WTC11 (cell line): ENCODE measurements at places on chromosomes 5 and 9.
A peak's percentile ranks its signal among the peaks of the same experiment; 100 is the strongest.

DNA sequence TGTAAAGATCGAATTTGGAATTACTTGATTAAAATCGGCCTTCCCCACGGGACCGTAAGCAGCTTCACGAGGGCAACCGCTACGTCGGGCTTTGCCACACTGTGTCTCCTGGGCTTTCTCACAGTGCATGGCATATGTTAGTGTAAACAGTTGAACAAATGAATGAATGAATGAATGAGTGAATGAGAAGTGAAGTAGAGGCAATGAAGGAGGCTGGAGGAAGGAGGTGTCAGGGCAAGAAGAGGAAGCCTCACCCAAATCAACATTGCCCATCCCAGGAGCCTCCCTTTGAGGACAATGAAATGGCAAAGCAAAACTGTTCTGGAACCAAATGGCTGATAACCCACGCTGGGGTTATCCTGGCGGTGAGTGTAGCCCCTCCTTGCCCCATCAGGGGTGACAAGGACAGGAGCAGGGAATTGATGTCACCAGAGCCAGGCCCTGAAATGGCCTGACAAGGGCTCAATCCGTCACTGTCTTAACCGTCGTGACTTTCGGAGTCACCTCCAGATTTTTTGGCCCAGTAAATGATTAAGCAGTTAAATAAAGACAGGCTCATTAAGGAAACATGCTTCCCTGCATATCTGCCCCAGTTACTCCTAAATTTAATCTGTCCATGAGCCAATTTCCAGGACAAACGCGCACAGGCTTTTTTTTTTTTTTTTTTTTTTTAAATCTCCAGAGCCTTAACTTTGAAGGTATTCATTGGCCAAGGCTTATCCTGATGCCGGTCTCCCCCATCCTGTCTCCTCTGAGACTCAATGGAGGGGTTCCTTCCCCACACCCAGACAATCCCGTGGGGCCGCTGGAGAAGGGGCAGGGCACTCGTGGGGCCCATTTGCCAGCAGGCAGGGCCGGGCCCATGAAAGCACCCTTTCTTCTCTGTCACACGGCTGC is 88.4 kb upstream of the BOD1 start:
- no peak overlapping the region for H3K27ac ChIP-seq
- no peaks in the 10 kb centered on the region for H3K27me3 ChIP-seq
- DNase-seq, result no peak
- peaks cover 20% of the 10 kb centered on the region for H3K4me1 ChIP-seq

GRCh38 chr5:91927439-91927838 is 544.3 kb upstream of the ARRDC3 start:
- H3K36me3 ChIP-seq, result no peaks in the 10 kb centered on the region
- no peak overlapping the region for H3K4me3 ChIP-seq
- H3K27ac ChIP-seq, result no peak overlapping the region
- no peak for DNase-seq
- no peaks in the 10 kb centered on the region for H3K27me3 ChIP-seq
- H3K4me1 ChIP-seq, result peaks cover 15% of the 10 kb centered on the region

DNA sequence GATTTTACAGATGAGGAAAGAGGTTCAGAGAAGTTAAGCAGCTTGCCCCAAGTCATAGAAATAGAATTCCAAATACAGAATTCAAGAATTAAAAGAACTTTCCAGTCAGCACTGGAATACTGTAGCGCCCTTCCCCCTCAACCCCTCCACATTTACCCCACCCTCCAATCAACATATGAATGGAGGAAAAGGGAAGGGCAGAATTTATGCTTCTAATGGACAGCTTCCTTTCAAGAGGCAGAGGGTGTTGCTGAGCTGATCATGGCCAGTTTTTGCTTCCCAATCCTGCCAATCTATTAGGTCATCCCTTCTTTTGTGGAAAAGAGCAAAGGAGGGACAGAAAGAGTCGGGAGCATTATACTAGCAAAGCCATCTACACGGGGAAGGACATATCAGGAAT is 39.1 kb upstream of the ANKRD31 start:
- H3K4me1 ChIP-seq, result peaks cover 34% of the 10 kb centered on the region
- H3K27me3 ChIP-seq, result peaks cover 9% of the 10 kb centered on the region
- peak overlapping the region; percentile 41; the same call in 1 of the 2 replicates for H3K4me3 ChIP-seq
- H3K36me3 ChIP-seq, result peaks cover 25% of the 10 kb centered on the region
- no peak for DNase-seq

GRCh38 chr5:150105928-150106615 is 19.7 kb upstream of the CSF1R start:
- H3K27ac ChIP-seq, result no peak overlapping the region
- H3K4me1 ChIP-seq, result 0 out of 2 replicates have a peak, but pooled peaks cover 2% of the 10 kb centered on the region
- DNase-seq, result no peak
- H3K4me3 ChIP-seq, result no peak overlapping the region
- no peaks in the 10 kb centered on the region for H3K27me3 ChIP-seq

DNA sequence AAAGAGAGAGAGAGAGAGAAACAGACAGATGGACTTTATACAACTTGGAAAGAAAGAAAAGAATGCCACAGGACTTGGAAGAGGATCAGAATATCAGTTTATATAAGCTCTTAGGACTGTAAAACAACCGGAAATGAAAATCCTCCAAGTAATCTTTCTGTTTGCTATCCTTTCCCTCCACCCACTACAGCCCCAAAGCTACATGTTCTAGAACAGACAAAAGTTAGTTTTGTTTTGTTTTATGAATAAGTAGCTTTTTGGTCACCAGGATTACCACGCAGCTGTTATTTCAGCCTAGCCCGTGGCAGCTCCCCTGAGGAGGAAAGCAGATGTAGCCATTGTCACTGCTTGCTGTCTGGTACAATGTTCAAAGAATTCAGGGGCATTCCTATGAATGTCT is 66.6 kb downstream of the SH3TC2 start:
- H3K4me3 ChIP-seq, result no peak overlapping the region
- H3K36me3 ChIP-seq, result no peaks in the 10 kb centered on the region
- no peak for DNase-seq
- no peak overlapping the region for H3K27ac ChIP-seq
- H3K4me1 ChIP-seq, result peaks cover 4% of the 10 kb centered on the region

DNA sequence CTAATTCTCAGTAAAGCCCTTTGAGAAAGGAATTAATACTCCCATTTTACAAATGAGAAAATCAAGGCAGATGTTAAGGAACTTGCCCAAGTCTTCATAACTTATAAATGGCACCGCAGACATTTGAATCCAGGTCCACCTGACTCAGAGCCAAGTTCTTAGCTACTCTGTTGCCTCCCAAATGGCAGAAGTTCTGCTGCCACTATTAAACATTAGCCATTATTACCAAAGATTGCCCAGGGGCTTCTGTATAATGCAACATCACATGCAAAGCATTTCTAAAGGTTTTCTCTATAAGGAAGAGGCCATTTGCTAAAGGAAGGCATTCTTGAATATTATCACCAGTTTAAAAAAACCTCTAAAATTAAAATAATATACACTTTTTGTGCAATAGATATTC is 28.3 kb downstream of the TPD52L3 start:
- H3K27me3 ChIP-seq, result no peaks in the 10 kb centered on the region; the same call in 1 of the 2 replicates
- H3K27ac ChIP-seq, result no peak overlapping the region
- DNase-seq, result no peak
- H3K36me3 ChIP-seq, result no peaks in the 10 kb centered on the region
- peaks cover 7% of the 10 kb centered on the region for H3K4me1 ChIP-seq

GRCh38 chr9:120177121-120177520 is 402.8 kb downstream of the CDK5RAP2 start:
- peaks cover 9% of the 10 kb centered on the region for H3K27me3 ChIP-seq
- no peak overlapping the region for H3K4me3 ChIP-seq
- H3K4me1 ChIP-seq, result no peaks in the 10 kb centered on the region
- no peak overlapping the region for H3K27ac ChIP-seq
- no peaks in the 10 kb centered on the region for H3K36me3 ChIP-seq
- DNase-seq, result no peak

DNA sequence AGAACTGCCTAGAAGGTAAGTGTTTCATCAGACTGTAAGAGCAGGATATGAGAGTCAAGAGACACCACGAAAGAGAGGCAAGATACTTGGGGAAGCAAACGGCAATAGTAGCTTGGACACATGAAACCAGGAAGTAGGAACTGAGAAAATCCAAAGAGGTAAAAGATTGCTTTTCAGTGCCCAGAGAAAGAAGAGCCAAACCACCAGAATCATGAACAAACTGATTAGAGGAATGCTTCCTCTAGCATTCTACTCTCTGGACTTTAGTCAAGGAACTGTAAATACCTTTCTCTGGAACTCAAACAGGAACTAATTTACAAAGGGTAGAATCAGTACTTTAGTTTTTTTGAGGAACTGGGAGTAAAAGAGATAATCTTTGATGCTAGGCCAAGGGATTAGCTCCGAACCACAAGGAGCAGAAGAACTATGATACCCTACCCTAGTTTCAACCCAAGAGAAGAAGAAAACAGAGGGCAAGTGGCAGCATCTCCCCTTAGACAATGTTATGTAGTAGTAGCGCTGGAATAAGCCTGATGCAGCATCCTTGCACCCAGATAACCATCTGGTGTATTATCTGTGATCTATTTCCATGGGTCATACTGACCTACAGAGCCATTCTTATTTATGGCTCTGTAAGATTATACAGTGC is 41.3 kb downstream of the EFCAB9 start:
- DNase-seq, result no peak
- no peaks in the 10 kb centered on the region for H3K27me3 ChIP-seq

DNA sequence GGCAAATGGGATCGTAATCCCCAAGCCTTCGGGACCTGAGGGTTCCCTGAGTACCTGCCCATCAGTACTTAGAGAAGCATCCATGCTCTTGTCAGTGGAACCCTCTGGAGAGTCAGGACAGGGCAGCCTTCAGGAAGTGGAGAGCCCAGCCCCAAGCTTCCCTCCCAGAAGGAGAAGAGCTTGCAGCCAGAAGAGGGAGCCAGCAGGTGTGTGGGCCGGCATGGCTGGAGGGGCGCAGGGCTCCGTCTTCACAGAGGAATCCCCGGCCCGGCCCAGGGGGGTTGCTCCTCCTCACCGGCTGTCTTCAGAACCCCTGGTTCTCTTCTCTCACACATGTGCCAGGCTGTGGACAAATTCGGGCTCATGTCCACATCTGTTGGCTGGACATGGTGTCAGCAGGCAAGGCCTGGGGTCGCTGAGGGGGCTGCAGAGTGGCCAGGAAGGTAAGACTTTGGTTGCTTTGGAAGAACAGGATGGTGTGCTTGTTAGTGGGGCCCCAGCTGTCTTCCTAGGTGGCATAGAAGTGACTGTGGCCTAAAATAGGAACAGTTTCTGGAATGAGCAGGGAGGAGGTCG is 58.9 kb upstream of the RXRA start:
- peak; percentile 40 for DNase-seq
- H3K27ac ChIP-seq, result no peak overlapping the region

DNA sequence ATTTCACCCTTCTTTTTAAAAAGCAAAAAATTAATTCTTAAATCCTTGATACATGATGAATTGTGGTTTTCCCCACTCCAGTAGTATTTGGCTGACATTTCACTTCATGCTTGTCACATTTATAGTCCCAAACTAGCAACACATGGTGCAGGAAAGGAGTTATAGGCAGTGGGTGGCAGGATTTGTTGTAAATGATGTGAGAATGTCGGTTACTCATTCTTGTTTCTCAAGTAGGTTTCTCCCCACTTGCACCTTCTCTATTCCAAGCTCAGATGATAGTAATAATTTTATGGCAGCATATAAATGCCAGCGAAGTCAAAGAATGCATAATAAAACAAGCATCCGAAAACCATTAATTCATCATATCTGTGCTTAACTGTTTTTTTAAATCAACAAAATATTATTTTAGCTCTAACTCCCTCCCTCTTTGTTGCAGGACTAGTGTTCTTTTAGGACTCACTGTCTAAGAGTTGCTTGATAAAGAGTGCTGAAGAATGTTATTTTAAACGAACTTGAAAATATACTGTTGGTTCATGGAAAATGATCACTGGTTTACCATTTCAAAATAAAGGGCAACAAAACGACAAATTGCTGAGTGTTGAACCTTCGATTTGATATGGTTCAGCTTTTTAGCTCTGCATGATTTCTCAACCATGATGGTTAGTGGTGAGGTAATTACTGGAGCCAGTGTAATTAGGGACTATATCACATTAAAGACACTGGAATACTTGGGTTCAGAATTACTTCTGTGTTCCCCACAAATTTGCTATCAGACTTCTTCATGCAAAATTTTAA is 88.1 kb upstream of the ADAMTSL1 start:
- H3K4me1 ChIP-seq, result peaks cover 14% of the 10 kb centered on the region
- no peaks in the 10 kb centered on the region for H3K27me3 ChIP-seq
- H3K27ac ChIP-seq, result no peak overlapping the region
- H3K36me3 ChIP-seq, result no peaks in the 10 kb centered on the region
- no peak overlapping the region for H3K4me3 ChIP-seq

GRCh38 chr5:132876020-132876759 is 2.7 kb downstream of the LEAP2 start:
- peaks cover 31% of the 10 kb centered on the region for H3K36me3 ChIP-seq
- no peaks in the 10 kb centered on the region for H3K27me3 ChIP-seq
- H3K4me1 ChIP-seq, result no peaks in the 10 kb centered on the region
- no peak overlapping the region for H3K4me3 ChIP-seq
- H3K27ac ChIP-seq, result no peak overlapping the region
- DNase-seq, result no peak

GRCh38 chr9:12739014-12739652 is 35.7 kb upstream of the LURAP1L start:
- peaks cover 12% of the 10 kb centered on the region; the same call in 1 of the 2 replicates for H3K4me1 ChIP-seq
- no peak for DNase-seq
- H3K27me3 ChIP-seq, result no peaks in the 10 kb centered on the region; the same call in 1 of the 2 replicates
- H3K4me3 ChIP-seq, result no peak overlapping the region
- H3K27ac ChIP-seq, result no peak overlapping the region

DNA sequence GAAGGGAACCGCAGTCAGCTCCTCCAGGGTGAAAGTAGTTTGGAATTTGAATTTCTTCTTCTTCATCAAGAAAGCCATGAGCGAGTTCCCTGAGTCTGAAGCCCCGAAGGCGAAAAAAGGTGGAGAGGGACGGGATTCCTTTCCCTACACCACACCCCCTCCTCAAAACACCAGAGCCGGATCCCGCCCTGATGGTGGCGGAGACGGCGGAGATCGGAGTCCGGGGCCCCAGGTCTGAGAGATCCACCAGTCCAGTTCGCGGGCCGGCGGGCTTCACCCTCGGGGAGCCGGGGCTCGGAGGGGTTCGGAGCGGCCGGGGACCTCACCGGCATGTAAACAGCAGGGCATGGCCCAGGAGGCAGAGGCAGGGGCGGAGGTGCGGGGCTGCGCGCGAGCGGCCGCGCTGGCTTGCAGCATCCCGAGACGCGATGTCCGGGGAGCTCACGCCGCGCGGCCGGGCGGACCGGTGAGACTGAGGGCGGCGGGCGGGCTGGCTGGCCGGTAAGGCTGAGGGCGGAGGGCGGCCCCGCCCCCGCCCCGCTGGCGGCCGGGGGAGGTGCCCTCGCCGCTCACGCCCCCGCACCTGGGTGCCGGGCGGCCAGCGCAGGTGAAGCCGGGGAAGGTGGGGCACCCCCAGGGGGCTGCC is 606 bp downstream of the EEIG1 start:
- peak; percentile 63 for DNase-seq
- H3K27ac ChIP-seq, result no peak overlapping the region
- peaks cover 59% of the 10 kb centered on the region for H3K4me1 ChIP-seq
- H3K4me3 ChIP-seq, result peak overlapping the region; percentile 95
- no peaks in the 10 kb centered on the region for H3K36me3 ChIP-seq

GRCh38 chr5:134989266-134989830 is 21.6 kb downstream of the CATSPER3 start:
- 0 out of 2 replicates have a peak, but pooled peaks cover 8% of the 10 kb centered on the region for H3K36me3 ChIP-seq
- no peak overlapping the region for H3K4me3 ChIP-seq
- H3K27ac ChIP-seq, result no peak overlapping the region
- DNase-seq, result no peak
